ENCODE measurements at places on chromosomes 4 and X. TPM values are rescaled to one million over a fixed set of nuclear protein-coding genes. Genes with fewer than 3 reads are reported as not detected.

Gene CNKSR2
- not detected for total RNA-seq

Gene GPR143
- total RNA-seq = 8.8 TPM

Gene CYTL1
- not detected for total RNA-seq

Gene HTN3
- total RNA-seq = not detected

All from Calu3 (cell line).